Activated CD4-positive, alpha-beta T cell treated with anti-CD3 and anti-CD28 coated beads for 24 hours (primary cell): ENCODE measurements at places on chromosomes 1 and 21.

- DNase-seq, result no peak
Observed at GRCh38 chr21:45618287-45618686, 25.2 kb upstream of the PCBP3 start.

GRCh38 chr1:177209357-177209756 lies 38.6 kb downstream of the BRINP2 start:
- DNase-seq, result no peak

DNA sequence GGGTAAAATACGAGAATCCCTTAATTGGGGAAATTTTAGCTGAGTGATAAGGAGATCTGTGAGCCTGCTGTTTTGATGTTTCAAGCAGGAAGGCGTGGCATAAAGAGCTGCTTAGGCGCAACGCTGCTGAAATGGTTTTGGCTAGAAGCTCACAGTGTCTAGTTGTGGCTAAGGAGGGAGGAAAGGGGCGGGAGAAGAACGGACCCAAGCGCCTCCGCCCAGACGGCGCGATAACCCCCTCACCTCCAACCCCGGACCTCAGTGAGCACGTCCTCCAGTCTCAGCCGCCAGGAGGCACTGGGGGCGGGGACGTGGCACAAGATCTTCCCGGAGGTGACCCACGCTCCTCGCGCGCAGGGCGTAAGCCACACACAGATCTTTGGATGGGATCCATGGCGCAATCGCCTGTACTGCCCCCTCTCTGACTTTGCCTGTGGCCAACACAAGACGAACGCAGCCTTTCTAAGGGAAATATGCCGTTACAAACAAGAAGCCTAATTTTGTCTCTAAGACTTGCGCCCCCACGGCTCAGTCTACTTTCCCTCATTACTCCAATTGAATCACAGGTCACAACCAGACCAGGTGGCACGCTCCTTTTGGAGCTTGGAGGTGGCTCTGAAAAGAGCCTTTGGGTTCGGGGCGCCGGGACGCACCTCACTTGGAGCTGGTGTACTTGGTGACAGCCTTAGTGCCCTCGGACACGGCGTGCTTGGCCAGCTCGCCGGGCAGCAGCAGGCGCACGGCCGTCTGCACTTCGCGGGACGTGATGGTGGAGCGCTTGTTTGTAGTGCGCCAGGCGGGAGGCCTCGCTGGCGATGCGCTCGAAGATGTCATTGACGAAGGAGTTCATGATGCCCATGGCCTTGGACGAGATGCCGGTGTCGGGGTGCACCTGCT lies 23.4 kb upstream of the RNF187 start:
- DNase-seq, result no peak

GRCh38 chr1:25356848-25357247 lies 18.7 kb downstream of the TMEM50A start:
- no peak for DNase-seq

- no peak for DNase-seq
Observed at GRCh38 chr1:31517301-31517700, 59.0 kb upstream of the TINAGL1 start.

- no peak for DNase-seq
Observed at GRCh38 chr1:198788561-198789064, 149.8 kb downstream of the PTPRC start.

DNA sequence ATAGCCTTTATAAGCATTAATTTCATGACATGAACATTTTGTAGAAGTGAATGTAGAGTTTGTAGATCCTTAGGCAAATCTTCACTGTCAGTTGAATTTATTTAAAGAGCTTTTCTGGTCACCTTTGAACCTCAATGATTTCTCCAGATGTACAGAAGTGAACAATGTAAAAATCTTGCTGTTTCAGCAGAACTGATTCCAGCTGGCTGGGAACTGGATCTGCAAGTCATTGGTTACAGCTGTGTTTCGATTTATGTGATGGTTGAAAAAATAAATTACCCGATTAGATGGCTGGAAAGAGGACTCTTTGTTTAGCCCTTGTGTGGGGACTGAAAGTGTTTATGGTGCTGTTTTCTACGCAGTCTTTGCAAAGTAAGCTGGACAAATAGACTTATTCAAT lies 849.8 kb downstream of the USP25 start:
- no peak for DNase-seq

- DNase-seq, result no peak
Observed at GRCh38 chr21:44292812-44293195, 7.0 kb upstream of the PFKL start.

GRCh38 chr1:177891809-177892208 lies 78.0 kb downstream of the SEC16B start:
- DNase-seq, result no peak

- DNase-seq, result peak; percentile 31
Observed at GRCh38 chr1:211469938-211470529, 21.9 kb downstream of the RD3 start.

DNA sequence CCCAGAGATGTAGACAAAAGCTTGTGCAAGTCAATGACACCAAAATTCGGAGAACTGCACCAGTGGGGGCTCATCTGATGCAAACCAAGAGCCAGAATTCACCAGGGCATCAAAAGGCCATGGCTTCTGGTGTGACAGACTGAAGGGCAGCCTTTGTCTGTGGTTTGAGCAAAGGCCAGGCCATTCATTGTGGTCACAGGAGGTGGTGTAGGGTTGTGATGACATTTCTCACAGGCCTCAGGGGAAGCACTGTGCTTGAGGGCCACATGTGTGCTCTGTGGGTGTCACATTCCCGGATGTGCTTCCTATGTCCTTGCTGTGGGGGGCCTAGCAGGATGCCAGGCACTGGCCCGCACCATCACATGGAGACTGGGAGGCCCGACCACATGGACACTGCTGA lies 22.5 kb upstream of the KCNE1 start:
- DNase-seq, result no peak

DNA sequence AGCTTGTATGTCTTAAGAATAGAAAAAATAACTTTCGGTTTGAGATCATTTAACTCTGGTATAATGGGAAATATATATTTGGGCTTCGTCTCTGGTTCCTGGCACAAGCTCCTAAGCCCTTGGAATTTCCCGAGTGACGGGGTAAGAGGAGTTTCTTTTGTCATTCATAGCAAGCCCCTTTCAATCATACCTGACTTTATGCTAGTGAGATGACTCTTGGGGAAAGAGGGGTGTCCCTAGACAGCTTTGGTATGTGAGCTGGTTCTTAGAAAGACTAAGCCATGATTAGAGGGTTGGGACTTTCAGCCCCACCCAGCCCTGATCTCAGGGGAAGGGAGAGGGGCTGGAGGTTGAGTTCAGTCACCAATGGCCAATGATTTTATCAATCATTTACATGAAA lies 13.9 kb upstream of the MTARC1 start:
- no peak for DNase-seq

GRCh38 chr1:33182896-33183295 lies 1.1 kb upstream of the TRIM62 start:
- no peak for DNase-seq
